ENCODE measurements at places on chromosomes 5 and 9.
A peak's percentile ranks its signal among the peaks of the same experiment; 100 is the strongest.

GRCh38 chr5:151707567-151707966 lies 20.9 kb upstream of the SPARC start:
- DNase-seq, result no peak

- no peak for DNase-seq
These were observed 69.5 kb upstream of the HAND1 start for GRCh38 chr5:154547551-154547950.

GRCh38 chr5:108884736-108885135 lies 137.0 kb downstream of the FER start:
- DNase-seq, result no peak

DNA sequence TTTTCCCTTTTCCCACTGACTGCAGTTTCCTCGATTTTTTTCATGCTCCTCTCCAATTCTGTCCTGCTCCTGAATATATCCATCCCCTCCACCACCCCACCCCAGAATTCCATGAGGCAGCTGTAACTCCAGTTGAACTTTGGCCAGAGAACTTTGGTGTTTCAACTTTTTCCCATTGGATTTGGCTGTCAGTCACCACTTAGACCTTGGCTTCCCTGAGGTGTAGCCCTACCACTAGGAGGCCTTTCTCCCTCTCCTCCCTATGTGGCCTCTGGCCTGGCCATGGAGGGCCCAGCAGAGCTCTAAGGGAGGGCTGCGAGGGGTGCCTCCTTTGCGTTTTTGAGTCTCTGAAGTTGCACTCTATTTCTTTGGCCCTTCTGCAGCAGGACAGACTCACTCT lies 261.3 kb downstream of the PIK3R1 start:
- DNase-seq, result no peak

- DNase-seq, result no peak
These were observed 25.2 kb upstream of the PLAC8L1 start for GRCh38 chr5:146130440-146131045.

- DNase-seq, result no peak
These were observed 56.3 kb upstream of the EXOC3 start for GRCh38 chr5:386432-387341.

- no peak for DNase-seq
These were observed 76.2 kb upstream of the SPIN1 start for GRCh38 chr9:88312045-88312444.

GRCh38 chr9:124047251-124047672 lies 35.7 kb downstream of the LHX2 start:
- DNase-seq, result no peak

DNA sequence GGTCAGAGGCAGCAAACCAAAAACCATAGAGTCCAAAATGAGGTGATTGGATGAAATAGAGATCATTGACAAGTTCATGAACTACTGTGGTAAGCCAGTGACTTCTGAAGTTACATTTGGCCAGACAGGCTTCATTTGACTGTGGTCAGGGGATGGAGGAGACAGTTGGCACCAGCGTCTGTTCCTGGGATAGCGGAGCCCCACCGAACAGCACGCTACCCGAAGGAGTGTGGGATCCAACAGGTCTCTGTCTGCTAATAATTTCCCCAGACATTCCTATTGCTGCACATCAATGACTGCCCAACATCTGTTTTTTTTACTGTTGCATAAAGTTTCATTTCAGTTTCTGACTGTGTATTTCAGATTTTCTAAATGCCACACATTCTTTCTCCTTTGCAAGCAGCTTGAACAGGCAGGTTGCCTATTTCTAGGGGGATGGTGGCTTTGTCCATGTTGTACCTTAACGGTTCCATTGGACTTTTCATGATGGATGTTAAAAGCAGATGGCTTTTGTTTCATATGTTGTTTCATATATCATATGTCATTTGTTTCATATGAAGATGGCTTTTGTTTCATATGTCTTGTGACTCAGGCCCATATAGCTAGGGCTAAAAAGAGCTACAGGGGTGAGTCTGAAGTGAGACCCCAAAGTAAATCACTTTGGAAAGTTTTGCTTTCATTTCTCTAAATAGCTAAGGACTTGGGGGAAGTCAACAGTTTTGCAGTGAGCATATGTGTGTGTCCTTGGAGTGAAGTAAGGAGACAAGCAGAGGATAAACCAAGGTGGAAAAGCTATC lies 180.8 kb downstream of the GOLPH3 start:
- DNase-seq, result no peak

- no peak for DNase-seq
These were observed 8.6 kb downstream of the TGFBR1 start for GRCh38 chr9:99113414-99114048.

GRCh38 chr5:159758189-159758588 lies 158.1 kb upstream of the ADRA1B start:
- DNase-seq, result no peak

- no peak for DNase-seq
These were observed 68.8 kb downstream of the TLR4 start for GRCh38 chr9:117772960-117773359.

DNA sequence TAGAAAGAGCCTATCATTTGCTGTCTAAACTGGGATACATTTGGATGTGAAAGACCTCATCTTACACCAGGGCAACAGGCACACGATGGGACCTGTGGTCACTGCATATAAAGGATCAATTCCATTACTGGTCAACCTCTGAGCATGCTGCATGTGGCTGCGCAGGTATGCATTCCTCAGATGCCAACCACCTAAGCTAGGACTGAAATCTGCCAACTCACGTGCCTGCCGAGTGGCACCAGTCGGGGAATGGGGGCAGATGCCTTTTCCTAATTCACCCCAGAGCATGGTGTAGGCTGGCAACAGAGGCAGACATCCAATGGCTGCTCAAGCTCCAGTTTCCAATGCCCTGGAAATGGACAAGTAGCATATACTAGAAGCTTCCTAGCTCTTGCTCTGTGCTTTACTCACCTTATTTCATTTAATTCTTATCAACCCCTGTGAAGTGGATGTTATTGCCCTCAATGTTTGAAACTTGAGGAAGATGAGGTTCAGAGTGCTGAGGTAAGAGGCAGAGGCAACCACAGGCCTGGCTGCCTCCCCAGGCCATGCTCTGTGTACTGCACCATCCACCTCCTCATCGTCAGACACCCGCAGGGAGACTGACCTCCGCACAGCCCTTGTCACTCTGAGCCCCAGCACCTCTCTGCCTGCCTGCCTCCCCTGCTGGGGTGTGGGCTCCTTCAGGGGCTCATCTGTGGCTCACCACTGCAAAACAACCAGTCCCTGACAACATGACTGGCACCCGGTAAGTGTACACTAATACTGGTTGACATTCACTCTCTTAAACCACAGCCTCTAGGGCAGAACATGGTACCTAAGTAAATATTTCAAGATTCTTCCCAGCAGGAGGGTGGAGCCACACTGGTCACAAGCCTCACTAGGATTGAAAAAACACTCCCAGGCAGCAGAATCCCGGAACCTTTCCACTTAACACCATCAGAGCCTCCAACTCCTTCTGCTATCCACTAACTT lies 228.5 kb downstream of the CRB2 start:
- no peak for DNase-seq

DNA sequence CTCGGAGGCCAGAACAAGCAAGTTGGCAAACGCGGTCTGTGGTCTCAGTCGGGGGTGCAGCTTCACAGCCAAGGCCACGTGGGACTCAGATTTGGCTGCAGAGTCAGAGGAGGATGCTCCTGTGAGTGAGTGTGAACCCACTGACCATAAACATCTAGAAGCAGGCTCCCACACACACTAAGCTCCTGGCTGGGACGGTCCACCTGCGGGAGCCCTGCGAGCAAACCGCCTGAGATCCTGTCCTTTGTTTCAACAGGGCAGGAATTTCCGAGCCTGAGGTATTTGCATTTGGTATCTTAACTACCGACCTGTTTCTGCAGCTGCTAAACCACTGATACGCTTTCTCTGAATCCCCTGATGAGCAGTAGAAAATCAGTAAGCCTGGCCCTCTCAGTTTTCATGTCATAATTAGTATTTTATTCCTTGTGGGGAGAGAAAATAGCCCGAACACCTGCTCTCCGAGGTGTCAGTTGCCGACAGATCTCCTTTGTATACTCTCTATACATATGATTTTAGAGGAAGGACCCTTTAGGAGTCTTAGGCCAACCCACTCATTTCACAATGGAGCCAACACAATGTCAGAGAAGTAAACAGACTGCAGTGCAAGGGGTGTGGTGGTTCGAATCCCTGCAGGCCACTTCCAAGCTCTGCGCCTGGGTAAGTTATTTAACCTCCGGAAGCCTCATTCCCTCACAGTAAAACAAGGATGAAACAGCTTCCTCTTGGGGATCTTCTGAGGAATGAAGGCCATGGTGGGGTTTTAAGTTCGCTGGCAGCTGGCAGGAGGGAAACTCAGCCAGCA lies 40.9 kb upstream of the PWWP2A start:
- no peak for DNase-seq

GRCh38 chr5:9361835-9362234 lies 184.0 kb downstream of the SEMA5A start:
- DNase-seq, result peak; percentile 30

DNA sequence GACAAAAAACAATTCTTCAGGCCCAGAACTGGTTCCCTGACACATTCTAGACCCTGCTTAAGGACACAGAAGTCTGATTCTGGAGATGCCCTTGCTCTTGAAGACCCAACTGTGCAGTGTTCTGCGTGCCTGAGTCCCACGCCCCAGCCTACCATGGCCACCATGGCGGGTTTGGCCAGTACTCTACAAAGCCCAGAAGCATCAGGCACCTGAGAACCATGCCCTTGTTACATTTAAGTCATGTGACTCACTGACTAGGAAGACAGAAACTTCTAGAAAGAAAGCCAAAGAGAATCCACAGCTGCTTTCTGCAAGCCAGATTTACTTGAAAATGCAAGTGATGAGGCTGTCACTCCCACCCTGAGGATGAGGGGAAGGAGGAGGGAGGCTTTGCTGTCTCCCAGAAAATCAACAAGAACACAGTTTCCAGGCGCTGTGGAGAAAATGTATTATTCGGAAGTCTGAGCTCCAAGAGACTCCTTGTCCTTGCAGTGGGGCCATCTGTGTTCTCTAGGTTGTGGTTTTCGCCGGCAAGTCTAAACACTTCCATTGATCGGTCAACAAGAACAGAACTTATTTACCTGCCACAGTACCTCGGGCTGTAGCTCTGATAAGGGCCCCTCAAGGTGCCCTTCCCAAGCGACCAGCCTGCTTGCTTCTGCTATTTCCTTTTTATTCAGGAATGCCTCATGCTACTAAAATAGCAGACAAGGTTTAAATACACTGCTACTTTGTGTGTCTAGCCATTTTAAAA lies 81.3 kb upstream of the DMRT1 start:
- no peak for DNase-seq

DNA sequence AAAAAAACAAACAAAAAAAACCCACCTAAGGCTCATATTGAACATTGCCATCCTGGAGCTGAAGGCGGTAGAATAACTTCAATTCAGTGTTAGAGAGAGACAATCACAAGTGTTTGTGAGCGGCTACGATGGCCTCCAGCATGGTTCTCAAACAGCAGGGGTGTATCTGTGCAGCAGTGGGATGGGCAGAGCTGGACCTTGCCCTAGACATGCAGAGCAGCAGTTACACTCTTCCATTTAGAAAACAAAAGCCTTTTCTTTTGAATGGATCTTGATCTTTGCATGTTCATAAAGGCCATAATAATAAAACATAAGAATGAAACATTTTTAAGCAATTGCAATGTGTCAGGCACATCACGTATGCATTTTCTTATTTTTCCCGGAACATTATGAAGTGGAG lies 50.3 kb downstream of the ARHGAP26 start:
- no peak for DNase-seq

DNA sequence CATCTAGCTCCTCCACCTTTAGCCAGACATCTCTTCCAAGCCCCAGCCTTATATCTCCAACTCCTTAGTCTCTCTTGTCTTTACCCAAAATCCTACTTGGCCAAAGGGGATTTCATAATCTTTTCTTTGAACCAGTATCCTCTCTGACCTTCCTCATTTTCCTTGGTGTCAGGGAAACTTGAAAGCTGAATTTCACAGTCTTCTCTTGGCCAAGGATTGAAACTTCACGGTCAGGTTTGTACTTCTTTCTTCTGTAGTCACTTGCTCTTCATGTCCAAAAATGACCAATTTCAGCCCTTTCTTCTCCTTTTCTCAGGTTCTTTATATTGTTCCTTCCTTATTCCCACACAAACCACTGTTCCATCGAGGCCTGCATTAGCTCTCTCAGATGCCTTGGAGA lies 473.7 kb upstream of the KLF4 start:
- no peak for DNase-seq

- no peak for DNase-seq
These were observed 67.0 kb downstream of the STX17 start for GRCh38 chr9:99973455-99973854.
